GM23248 (cell line): ENCODE measurements at places on chromosomes 6 and 20.

GRCh38 chr20:63244468-63244867 lies 8.8 kb downstream of the BIRC7 start:
- DNase-seq: no peak

GRCh38 chr20:35478804-35479472 lies 23.5 kb downstream of the CEP250 start:
- no peak for DNase-seq

DNA sequence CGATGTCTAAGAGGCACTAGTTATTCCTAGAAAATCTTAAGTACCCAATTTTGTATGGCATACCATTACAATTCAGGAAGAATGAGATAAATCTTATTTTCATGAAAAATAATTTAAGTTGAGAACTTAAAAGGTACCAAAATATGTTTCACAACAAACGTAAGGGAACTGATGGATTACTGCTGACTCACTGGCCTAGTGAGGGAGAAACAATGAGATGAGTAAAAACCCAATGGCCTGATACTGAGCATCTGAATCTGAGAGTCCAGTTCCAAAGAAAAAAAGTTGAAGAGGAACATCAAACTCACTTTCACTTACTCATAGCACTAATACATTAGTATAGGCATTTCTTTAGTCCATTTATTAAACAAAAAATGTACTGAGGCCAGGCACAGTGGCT lies 56.0 kb downstream of the MDN1 start:
- DNase-seq: peak; percentile 56

DNA sequence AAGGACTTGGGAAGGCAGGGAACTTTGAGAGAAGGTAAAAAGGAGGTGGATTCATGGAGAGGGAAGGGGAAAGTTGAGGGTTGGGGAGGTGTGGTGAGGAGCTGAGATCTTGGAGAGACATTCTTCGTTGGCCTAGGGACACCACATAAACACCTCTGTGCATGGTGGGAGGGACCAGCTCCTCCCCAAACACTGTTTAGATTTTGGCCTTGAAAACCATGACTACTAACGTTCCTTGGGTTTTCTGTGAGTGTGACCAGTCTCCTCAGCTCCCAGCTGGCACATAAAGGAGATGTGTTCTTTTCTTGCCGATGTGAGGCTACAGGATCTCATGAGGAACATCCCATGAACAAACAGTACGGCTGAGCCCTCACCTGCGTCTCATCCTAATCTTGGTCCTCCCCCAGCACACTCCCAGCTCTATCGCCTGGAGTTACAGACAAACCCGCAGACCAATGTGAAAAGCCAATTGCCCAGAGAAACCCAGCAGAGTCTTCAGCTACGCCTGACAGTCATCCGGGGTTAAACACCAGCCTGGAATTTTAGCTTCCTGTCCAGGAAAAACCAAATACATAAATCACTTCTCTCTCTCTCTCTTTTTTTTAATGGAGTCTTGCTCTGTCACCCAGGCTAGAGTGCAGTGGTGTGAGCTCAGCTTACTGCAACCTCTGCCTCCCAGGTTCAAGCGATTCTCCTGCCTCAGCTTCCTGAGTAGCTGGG lies 22.0 kb upstream of the DDR1 start:
- no peak for DNase-seq

- no peak for DNase-seq
Measured at GRCh38 chr6:5531853-5532375, 270.6 kb downstream of the FARS2 start.

DNA sequence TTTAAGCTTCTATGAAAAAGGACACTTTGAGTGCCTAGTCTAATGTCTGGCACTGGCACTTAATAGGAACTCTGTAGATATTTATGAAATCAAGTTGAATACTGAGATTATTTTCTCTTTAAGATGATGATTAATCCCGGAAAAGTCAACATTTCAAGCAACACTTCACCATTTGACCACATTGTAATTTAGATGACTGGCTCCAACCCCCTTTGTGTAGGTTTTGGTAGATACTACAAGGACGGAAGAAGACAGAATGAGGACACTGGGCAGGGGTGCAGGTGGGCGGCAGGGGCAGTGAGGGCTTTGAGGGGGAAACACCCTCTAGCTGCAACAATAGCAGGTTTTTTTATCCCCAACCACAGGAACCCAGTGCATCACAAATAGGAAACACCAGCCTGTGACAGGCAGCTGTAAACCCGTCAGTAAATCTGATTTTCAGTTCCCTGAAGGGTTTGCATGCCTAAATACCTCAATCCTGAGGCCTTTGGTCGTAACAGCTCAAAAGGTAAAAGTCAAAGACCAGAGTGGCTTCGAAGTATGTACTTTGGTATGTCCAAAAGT lies 4.6 kb downstream of the DTNBP1 start:
- no peak for DNase-seq

DNA sequence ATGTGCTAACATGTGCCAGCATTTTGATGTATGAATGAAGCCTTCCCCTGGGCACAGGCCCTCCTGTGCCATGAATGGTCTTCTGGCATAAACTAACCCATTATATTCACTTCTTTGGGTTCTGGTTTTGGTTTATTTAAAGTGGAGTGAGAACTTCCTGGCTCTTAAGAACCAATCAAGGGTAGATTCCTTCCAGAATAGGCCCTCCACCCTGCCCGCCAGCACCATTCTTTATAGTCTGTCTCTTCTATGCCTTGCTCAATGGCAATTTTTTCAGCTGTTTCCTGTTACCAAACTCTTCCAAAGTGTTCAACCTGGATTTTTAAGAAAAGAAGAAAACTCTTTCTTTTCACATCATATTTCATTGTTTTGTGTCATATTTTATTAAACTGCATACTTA lies 44.1 kb downstream of the VEGFA start:
- DNase-seq: no peak

DNA sequence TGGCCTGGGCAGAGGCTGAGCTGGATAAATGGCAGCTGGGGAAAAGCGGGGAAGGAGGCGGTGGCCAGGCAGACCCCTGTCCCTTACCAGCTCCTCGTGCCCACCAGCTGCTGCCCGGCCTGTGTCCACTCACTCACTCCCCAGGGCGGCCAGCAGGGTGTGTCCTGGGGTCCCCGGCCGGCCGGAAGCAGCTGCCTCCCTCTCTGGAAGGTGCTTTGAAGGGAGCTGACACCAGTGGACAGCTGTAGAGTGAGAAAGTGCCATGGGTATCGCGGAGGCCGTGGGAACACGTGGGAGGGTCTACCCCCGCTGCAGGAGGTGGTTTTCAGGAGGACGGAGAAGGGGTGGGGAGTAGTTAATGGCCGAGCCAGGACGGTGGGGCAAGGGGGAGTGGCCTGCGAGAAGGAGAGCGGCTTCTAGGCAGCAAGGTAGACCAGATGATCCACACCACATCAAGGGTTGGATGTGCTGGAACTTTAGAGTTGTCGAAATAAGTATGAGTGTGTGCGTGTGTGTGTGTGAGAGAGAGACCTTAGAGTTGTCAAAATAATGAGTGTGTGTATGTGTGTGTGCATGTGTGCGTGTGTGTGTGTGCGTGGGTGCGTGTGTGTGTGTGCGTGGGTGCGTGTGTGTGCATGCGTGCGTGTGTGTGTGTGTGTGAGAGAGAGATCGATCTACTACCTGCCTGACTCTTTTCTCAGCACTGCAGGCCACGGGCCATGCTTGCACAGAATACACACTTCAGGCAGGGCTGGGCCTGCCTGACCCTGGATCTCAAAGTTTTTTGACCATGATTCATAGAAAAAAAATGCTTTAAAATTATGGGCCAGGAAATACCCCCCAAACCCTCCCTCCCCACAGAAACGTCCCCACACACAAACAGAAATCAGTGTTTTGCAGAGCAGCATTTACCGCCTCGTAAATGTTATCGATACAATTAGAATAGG lies 43.9 kb downstream of the CDH4 start:
- DNase-seq: no peak

- DNase-seq: no peak
Measured at GRCh38 chr6:106617302-106617701, 12.0 kb downstream of the RTN4IP1 start.

DNA sequence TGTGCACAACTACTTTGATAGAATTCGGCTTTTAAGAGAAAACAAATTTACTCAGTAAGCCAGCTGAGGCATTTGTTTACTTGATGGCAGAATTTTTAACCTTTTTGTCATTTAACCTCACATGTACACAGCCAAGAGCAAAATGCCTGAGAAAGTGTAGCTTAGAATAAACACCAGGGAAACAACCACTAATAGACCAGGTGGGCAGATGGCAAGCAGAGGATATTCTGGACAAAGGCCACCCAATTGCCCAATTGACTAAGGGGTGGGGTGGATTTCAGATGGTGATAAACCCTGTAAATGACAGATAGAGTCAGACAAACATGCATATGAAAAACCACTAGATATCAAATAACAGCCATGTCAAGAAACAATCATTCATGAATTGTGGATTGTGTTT lies 190.7 kb upstream of the FBXL4 start:
- DNase-seq: no peak

DNA sequence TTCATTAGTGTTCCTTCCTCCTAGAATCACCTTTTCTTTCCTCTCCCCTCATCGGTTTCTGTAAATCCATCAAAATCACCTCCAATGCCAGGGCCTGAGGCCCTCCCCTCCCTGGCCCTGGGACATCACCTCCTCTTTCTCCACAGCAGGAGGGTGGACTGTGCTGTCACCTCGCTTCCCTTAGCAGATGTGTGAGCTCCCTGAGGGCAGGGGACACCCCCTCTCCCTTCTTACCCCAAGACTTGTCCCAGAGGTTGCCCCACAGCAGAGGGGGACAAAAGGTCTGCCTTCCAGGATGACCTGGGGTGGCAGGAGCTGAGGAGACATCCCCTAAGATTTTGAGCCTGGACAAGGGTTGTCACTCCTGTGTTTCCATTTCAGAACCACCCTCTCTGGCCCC lies 5.9 kb downstream of the ULBP1 start:
- no peak for DNase-seq

- no peak for DNase-seq
Measured at GRCh38 chr6:8707369-8707768, 272.0 kb upstream of the SLC35B3 start.

- DNase-seq: peak; percentile 77
Measured at GRCh38 chr6:683742-684440, 9.0 kb downstream of the EXOC2 start.

GRCh38 chr6:104623052-104623690 lies 236.5 kb downstream of the HACE1 start:
- no peak for DNase-seq

DNA sequence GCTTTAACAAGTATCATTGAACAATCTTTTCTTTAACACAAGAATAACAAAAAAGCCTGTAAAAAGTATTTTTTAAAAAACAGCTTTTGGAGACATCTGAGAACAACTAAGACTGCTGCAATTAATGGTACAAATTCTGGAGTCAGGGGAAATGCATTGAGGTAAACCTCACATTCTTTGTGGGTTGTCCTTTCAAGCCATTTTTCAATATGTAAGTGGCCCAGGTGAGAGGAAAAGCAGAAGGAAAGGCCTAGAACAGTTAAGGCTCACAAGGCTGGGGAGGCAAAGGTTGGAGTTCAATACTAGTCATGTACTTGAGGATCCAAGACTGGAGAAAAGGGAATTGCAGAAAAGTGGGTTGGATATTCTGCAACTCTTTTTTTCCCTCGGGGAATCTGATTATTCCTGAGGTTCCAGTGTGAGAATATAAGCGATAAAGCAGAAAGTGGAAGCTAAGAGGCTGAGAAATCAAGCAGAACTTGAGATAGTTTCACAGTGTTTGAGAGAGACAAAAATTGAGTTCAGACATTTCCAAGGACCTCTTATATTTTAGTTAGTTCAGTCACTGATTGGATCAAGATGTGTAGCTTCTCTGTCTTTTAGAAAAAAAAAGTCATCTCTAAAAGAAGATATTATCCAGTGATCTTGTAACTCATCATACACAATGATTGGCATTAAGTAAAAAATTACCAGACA lies 25.0 kb upstream of the TXLNB start:
- no peak for DNase-seq
